ENCODE measurements at places on chromosomes 12 and 14.

DNA sequence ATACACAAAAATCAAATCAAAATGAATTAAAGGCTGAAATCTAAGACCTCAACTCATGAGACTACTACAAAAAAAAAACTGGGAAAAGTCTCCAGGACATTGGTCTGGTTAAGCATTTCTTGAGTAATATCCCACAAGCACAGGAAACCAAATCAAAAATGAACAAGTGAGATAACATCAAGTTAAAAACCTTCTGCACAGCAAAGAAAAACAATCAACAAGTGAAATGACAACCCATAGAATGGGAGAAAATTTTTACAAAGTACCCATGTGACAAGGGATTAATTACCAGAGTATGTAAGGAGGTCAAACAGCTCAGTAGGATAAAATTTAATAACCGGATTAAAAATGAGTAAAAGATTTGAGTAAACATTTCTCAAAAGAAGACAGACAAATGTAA, 338.7 kb downstream of the SLC16A7 start:
- no peak for DNase-seq

- no peak for DNase-seq
These were observed 35.1 kb upstream of the OTOGL start for GRCh38 chr12:80064269-80064668.

DNA sequence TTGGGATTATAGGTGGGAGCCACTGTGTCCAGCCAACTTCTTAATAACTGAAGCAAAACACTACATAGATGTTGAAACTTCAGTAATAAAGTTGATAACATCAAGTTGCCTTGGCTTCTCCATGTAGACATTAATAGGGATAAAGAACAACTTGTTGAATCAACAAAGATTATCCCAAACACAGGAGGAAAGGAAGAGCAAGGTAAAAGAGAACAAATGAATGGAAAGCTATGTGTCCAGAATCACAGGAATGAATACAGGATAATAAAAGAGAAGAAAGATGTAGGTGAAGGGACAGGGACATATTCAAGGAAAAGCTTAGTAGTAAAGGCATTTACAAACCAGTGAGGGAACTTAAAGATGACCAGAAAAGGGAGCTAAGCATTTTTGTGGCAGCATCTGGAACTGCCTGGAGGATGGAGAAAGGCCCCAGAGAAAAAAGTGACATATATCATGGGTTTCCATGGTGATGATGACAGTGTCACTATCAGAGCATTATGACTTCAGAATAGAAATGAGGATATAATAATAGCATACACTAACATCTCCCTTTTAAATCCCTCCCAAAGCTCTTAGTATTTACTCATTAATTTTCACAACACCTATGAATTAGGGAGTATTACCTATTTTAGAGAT, 24.0 kb upstream of the MDM1 start:
- DNase-seq: no peak

GRCh38 chr12:102005256-102005655, 56.5 kb downstream of the WASHC3 start:
- no peak for DNase-seq

DNA sequence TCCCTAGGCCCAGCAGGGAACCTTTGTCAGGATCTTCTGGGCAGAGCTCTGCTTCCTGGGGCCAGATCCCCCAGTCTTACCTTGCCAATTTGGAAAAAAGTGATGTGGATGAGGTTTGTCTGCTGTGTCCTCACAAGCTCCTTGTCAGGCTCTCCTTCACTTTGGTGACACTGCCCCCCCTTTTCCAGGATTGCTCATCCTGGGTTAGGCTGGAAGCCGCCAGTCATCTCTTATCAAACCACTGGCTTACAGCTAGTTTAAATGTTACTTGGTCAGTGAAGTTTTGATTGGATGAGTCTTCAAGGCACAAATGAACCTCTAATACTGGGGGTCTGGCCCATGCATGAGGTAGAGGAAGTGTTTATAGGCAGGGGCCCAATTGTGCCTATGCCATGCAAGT, 15.3 kb downstream of the NYNRIN start:
- DNase-seq: no peak

DNA sequence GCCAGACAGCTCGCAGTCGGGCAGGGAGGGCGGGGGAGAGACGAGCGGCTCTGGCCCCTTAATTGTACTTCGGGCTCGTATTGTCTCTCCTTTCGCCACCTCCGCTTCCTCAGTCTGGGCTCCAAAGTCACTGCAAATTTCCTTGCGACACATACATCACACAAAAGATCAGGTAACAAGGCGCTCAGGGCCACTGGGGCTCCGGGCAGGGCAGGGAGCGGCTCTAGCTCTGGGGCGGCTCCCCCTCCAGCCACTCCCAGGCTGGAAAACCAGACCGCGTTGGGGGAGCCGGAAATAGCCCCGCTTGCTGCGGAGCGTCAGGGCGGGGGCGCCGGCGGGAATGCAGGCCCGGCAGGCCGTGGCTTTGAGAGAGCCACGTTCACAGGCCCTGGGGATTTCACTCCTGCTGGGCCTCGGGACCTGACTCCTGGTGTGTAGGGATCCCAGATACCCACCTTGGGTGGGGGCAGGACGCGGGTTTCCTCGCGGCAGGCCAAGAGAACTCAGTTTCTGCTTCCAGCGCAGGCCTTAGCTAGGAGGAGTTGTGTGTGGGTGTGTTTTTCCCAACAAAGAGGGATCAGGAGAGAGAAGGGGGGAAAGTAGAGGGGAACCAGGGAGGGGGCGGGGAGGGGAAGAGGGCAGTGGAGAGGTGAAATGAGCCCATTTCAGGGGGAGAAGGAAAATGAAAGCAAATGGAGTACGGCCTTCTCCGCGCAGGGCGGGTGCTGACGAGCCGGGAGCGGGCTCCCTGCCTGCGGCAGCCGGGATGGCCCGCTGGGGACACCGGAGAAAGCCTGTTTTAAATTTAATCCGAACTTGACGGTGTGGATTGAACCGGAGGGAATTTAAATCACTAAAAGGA, 4.4 kb upstream of the HOXC9 start:
- no peak for DNase-seq

DNA sequence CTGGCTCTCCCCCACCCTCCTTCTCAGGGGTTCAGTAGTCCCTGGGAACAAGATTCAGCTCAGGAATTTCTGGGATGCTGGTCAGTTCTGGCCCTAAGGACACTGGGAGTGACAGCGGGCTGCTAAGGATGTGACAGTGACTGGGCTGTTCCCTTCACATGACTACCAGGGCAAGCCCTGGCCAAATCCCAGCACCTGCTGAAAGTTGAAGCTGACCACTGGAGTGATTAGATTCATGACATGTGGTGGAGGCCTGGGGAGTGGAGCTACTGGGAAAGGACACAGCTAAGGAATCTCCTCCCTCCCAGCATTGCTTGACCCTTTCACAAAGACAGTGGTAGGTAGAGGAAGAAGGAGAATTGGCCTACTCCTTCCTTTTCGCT, 204.9 kb downstream of the DAD1 start:
- no peak for DNase-seq

- DNase-seq: no peak
These were observed 116.4 kb upstream of the ATF1 start for GRCh38 chr12:50647479-50647878.

DNA sequence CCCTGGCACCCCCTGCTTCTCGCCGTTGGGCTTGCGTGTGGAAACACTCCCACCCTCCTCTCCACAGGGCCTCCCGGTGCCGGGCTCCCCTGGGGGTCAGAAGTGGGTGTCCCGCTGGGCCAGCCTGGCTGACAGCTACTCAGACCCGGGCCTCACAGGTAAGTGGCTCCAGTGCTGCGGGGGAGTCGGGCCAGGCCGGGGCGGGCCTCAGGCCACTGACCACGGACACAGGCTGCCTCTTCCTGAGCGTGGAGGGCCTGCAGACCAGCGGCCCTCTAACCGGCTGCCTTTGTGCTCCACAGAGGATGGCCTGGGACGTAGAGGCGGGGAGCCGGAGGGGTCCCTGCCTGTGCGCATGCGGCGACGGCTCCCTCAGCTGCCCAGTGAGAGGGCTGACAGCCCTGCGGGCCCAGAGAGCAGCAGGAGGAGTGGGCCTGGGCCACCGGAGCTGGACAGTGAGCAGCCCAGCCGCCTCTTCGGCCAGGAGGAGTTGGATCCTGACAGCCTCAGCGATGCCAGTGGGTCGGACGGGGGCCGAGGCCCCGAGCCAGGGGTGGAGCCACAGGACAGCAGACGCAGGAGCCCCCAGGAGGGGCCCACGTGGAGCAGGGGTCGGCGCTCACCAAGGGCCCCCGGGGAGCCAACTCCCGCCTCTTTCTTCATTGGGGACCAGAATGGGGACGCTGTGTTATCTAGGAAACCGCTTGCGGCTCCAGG, 21.1 kb downstream of the CEP170B start:
- no peak for DNase-seq

DNA sequence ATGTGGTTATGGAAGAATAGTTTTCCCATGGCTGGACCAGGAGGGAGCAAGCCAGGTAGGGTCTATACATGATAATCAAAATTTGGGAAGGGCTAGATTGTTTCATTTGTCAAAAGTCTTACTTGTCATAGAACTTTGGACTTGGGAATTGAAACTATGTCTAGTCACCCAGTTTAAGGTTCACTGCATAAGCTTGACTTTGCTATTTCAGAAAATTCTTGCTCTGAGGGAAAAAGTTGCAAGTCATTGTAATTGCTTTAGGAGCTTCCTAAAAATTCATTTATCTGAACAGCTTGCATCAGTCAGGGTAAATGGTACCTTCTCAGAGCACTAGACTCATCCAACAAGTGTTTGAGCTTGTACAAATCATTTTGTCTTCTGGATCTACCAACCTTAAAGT, 1194.7 kb downstream of the GALC start:
- no peak for DNase-seq

GRCh38 chr12:70028515-70028914, 203.5 kb downstream of the MYRFL start:
- DNase-seq: no peak

DNA sequence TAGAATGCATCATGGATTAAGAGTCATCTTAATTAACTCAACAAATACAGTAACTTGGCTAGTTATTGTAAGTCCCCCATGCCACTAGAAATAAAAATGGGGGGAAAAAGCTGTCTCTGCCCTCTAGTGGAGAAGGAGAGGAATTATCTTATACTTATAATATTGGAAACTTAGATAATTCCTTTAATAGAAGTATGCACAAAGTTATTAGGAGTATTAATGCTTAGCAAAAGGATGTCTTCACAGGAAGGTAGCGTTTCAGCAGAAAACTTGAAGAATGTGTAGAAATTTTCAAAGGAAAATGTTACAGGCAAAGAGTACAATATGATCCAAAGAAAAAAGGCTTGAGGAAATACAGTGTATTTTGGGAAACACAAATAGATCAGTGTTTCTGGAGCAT, 19.8 kb downstream of the OR5AU1 start:
- no peak for DNase-seq

- no peak for DNase-seq
These were observed 537.6 kb upstream of the TMEM132C start for GRCh38 chr12:127729381-127729780.

DNA sequence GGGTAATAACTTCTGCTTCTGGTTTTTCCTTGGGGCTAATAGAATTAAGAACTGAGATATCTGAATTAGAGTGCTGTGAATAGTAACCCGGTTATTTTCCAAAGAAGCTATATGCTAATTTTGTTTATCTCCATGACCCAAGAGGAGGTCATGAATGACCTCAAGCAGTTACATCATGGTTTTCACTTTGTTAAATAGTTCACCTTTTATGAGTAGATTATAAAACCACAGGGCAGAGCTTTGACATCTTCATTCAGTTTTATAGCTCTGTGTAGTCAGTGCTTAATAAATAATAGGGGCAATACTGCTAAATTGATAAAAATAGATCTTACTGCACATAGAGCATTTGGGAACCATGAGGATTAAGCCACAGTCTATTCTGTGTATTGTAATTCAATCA, 462.2 kb downstream of the LRIG3 start:
- no peak for DNase-seq

GRCh38 chr12:12319451-12320183, 30.4 kb downstream of the MANSC1 start:
- DNase-seq: no peak

GRCh38 chr14:55071870-55072640, 20.6 kb downstream of the MAPK1IP1L start:
- DNase-seq: no peak

GRCh38 chr14:57634335-57634734, 140.7 kb upstream of the CCDC198 start:
- no peak for DNase-seq

DNA sequence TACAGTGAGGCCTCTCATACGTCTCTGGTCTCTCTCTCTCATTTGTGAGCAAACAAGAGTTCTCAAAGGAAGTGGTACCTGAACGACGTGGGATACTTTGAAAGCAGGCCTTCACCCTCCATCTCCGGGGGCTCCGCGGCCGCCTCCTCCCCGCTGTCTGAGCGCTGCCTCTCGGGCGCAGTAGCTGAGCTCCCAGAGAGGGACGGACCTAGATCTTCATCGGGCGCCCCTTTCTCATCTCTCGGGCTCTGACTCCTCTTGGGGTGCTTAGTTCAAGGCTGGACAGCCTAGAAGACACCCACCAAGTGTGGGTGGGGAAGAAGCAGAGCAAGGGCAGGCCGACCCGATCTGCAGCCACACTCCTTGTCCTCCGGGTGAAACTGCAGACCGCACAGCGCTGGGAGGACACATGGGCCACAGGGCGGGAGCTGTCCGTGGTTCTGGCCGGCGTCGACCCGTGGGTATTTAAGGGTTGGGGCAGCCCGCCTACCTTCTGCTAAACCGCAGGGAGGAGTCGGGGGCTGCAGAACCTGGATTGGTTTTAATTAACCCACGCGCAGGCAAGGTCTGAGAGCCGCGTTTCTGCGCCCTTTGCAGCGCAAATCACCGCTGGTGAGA, 92.7 kb downstream of the PAH start:
- DNase-seq: no peak

- no peak for DNase-seq
These were observed 1.1 kb downstream of the LRP6 start for GRCh38 chr12:12265571-12266388.

GRCh38 chr14:50353126-50353525, 41.0 kb downstream of the DMAC2L start:
- DNase-seq: no peak

- DNase-seq: no peak
These were observed 294.5 kb downstream of the GALC start for GRCh38 chr14:87698481-87698880.

Measured in T-helper 17 cell (primary cell).